ENCODE measurements at places on chromosomes 1 and 21.
A peak's percentile ranks its signal among the peaks of the same experiment; 100 is the strongest.

GRCh38 chr21:38875694-38876492 is 70.2 kb downstream of the ETS2 start:
- no peak for DNase-seq

GRCh38 chr1:53895421-53895820 is 1.4 kb downstream of the DIO1 start:
- DNase-seq, result no peak

DNA sequence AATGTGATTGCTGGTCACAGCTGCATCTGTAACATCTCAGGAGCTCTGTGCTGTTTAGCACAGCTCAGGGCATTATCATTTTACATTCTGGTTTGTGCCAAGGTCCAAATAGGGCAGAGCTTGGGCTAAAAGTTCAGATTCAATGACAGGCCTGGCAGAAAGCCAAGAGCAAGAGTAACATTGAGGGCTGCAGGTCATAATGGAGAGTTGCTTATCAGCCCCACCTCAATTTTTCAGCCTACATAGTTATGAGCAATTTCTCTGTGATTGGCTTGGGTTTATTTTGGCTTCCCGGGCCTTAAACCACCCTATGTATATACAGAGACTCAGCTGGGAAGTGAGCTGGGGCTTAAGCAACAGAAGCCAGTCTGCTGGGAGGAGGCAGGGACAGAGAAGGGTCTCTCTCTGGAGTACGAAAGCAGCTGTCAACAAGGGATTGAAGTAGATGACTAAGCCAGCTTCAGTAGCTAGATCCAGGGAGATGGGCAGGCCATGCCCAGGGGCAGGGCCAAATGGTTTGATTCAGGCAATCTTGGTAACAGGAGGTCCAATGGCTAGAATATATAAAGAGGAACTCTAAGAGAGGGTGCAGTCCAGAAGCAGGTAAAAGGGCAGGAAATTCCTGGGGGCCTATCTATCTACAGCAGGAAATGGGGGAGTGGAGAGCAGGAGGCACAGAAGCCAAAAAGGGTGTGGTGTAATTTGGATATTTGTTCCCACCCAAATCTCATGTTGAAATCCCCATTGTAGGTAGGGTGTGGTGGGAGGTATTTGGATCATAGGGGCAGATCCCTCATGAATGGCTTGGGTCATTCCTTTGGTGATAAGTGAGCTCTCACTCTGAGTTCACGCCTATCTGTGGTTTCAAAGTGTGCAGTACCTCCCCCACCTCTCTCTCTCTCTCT is 49.0 kb downstream of the BRINP2 start:
- DNase-seq, result no peak

- DNase-seq, result no peak
Measured at GRCh38 chr1:77925518-77925917, 37.1 kb downstream of the NEXN start.

GRCh38 chr1:231093156-231093922 is 53.3 kb upstream of the FAM89A start:
- DNase-seq, result peak; percentile 43

DNA sequence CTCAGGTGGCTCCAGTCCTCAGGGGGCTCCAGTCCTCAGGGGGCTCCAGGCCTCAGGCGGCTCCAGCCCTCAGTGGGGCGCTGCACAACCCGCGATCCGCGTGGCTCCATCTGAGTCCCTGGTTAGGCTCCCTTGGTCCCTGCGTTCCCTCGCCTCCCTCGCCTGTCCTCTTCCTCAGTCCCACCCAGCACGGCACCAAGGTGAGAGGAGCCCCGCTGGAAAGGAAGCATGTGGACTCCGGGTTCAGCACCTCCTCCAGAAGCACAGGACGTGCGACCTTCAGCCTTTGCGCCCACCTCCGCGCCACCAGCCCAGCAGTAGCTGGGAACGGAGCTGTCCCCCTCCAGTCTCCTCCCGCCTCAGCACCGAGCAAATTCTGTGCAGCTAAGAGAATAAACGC is 8.1 kb upstream of the OR2M5 start:
- DNase-seq, result no peak

- DNase-seq, result no peak
Measured at GRCh38 chr1:4802024-4802423, 147.6 kb downstream of the AJAP1 start.

DNA sequence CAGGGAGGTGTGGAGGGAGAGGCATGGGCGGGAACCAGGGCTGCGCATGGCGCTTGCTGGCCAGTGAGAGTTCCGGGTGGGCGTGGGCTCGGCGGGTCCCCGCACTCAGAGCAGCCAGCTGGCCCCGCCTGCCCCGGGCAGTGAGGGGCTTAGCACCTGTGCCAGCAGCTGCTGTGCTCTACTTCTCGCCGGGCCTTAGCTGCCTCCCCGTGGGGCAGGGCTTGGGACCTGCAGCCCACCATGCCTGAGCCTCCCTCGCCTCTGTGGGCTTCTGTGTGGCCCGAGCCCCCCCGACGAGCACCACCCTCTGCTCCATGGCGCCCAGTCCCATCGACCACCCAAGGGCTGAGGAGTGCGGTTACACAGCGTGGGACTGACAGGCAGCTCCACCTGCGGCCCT is 38.6 kb upstream of the WARS2 start:
- no peak for DNase-seq

GRCh38 chr1:62951428-62951827 is 167.5 kb downstream of the ATG4C start:
- DNase-seq, result no peak

DNA sequence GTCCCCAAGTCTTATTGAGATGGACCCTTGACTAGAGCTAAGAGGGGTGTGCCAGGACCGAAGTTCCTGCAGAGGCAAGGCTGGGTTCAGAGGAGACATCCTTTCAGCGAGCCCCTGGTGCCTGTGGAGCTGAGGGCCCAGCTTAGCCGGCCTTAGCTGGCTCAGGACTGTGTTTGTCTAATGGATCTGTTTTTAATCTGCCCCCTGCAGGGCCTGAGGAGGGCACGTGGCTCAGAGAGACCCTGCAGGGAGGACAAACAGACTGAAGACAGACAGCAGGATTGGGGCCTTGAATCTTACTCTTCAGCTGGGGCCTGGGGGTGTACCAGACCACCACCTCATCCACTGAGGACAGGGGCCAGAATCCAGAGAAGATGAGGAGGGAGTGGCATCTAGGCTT is 1.6 kb downstream of the CRABP2 start:
- no peak for DNase-seq

- DNase-seq, result no peak
Measured at GRCh38 chr21:20783611-20784010, 214.6 kb upstream of the NCAM2 start.

DNA sequence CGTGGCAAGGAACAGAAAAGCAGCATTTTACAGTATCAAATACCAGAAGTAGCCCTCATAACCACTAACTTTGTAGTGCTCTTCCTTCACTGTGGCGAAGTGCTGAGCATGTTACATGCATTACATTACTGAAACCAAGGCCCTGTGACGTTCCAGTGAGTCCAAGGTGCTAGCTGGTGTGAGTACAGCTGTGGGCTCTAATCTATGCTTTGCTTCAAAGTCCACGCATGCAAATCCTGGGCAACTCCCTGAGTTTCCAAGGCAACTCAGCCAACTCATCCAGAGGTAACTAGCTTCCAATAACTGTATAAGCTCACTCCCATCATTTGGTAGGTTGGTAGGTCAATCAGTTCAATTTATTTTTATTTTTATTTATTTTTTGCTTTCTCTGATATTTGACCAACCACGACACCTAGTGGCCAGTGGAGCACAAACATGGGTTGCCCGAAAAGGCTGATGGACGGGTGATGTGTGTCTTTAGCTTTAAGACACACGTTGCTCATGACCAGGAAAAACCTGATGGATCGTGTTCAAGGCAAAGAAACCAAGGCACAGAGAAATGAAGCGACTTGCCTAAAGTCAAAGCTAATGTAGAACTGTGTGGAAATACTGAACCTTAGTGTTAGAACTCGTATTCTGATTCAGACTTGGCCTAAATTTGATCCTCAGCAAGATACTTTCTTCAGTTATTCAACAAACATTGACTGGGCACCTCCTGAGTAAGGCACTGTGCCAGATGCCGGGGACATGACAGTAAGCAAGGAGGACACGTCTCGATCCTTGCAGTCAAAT is 73.0 kb downstream of the GNG12 start:
- DNase-seq, result peak; percentile 60

DNA sequence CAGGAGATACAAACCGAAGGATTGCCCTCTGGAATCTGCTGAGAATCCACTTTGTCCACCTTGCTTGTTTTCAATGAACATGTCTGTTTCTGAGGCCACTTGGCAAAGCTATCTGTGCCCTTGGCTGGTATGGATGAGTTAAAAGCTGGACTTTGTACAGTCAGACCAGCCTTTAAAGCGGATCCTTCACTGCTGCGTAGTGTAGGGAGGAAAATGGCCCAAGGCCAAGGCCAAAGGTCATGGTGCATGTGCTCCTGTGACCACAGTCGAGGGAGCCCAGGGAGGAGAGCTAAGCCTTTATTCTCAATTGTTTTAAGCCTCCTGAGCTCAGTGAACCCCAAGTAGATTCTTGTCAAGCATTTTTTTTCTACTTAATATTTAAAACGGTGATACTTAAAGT is 37.0 kb downstream of the KCNJ15 start:
- no peak for DNase-seq

DNA sequence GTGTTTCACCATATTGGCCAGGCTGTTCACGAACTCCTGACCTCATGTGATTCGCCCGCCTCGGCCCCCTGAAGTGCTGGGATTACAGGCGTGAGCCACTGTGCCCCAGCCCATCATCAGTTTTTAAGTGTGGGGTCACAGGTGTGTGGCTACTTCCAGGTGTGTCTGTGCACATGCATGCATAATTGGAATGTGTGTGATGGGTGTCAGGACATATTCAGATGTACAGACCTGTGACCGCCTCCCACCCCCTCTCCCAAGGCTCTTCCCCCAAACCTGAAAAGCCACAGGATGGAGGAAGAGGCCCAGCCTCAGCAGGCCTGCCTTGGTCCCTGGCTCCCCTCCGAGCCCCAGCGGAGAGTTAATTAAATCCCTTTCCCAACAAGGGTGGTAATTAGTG is 37.3 kb upstream of the CSF3R start:
- DNase-seq, result no peak

- no peak for DNase-seq
Measured at GRCh38 chr1:23451441-23451840, 26.9 kb upstream of the TCEA3 start.

DNA sequence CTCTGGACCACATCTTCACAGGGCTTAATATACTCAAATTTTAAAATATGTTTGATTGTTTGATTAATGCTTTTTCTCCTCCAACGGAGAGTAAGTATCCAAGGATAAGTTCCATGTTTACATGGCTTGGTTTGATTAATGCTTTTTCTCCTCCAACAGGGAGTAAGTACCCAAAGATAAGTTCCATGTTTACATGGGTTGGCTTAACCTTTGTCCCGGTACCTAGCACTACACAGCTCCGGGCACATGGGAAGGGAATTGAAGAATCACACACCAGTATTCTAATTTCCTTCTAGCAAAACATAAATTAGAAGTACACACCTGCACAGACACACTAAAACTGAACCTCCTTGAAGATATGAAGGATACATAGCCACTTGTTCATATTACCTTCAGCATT is 77.5 kb downstream of the ARID4B start:
- no peak for DNase-seq

GRCh38 chr1:151513626-151514121 is 2.5 kb downstream of the CGN start:
- DNase-seq, result no peak

- DNase-seq, result no peak
Measured at GRCh38 chr1:207860531-207860930, 50.4 kb downstream of the CD34 start.

DNA sequence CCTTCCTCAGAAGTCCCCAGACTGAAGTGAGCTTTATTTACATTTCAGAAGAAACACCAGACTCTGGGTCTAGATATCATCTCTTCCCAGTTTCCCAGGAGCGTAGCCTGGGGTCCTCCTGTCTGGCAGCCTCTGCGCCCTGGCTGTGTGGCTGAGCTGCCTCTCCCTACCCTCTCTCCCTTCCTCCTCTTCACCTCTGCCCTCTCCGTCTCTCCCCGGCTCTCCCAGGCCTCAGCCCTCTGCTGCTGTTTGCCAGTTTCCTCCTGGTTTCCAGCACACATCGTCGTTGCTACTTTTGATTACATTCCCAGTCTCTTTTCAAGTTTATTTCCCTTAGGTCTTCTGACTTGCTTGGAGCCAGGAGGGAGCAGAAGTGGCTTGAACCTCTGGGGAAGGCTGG is 91.1 kb upstream of the DISP3 start:
- DNase-seq, result no peak

GRCh38 chr1:22586356-22587130 is 23.3 kb downstream of the EPHA8 start:
- DNase-seq, result no peak

GRCh38 chr1:9719978-9720722 is 68.6 kb downstream of the PIK3CD start:
- no peak for DNase-seq

DNA sequence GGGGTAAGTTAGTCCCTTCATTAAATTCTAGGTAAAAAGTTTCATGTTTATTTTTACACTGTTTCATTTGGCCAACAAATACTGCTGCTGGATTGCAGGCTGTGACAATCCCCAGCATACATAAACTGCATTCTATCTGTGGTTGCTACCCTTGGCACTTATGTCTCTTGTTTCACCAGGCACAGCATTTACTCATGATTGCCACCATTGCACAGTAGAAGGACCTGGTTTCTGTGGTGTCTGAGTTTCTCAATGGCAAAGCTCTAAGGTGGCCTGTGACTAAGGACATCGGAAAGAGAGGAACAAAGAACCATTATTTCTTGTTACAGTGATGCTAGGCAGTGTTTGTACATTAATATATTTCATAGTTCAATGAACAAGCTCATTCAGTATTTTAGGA is 878.4 kb upstream of the NEGR1 start:
- no peak for DNase-seq

- no peak for DNase-seq
Measured at GRCh38 chr1:1204425-1204920, 1.9 kb downstream of the TNFRSF18 start.

- no peak for DNase-seq
Measured at GRCh38 chr21:38954588-38955004, 148.9 kb downstream of the ETS2 start.

DNA sequence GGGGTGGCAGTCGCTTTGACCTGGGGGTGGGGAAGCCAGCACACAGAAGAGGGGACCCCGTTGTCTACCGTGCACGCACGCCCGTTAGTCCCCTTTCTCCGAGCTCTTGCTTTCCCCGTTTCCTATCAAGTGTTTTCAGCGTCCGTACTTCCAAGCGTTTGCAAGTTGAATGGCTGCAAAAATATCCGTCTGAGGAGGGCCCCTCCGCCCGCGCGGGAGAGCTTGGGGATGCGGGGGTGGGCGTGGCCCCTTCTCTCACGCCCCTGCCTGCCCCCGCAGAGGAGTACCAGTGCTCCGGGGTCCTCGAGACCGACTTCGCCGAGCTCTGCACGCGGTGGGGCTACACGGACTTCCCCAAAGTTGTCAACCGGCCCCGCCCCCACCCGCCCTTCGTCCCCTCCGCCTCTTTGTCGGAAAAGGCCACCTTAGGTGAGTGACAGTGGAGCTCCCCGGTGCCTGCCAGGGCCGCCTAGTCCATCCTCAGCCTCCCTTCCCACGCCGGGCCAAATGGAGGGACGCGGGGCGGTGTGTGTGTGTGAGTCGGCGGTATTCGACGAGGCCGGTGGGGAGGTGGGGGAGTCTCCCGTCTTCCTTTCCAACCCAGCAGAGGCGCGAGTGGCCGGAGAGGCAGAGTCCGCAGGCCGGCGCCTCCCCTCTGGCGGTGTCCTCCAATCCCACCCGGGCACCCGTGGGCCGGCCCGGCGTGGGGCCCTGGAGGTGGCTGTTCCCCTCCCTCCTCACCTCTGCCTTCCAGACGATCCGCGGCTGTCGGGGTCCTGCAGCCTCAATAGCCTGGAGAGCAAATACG is 3.4 kb downstream of the LRRC71 start:
- DNase-seq, result no peak

- DNase-seq, result peak; percentile 62
Measured at GRCh38 chr1:101520302-101520701, 283.5 kb downstream of the S1PR1 start.

- DNase-seq, result peak; percentile 73
Measured at GRCh38 chr1:8239039-8239305, 78.9 kb upstream of the SLC45A1 start.
